WTC11 (cell line): ENCODE measurements at places on chromosomes 7 and 10. TPM values are rescaled to one million over a fixed set of nuclear protein-coding genes. Genes with fewer than 3 reads are reported as not detected.

HPS6 gene
- 18.7 to 20.6 TPM (median 20.6 TPM) in 3 replicates for total RNA-seq

DNA sequence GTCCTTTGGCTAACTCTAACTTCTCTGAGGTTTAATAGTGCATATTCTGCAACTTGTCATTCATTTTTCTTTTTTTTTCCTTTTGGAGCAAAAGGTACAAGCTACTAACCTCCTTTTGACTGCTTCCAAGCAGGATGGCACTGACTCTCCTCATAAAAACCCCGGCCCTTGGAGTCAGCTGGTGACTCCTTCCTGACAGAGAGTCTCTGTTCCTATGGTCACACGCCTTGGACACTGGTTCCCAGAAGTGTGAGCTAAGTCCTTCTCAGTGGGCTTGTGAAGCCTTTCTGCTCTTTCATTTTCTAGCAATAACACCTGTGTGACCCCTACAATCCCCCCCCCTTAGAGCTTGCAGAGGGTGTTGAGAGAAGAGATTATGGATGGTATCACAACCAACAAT lies 21.7 kb downstream of the DOCK4 start:
- DNase-seq, result no peak

- DNase-seq, result peak; percentile 41
These were observed 1.9 kb downstream of the TET1 start for GRCh38 chr10:68561865-68562649.

DNA sequence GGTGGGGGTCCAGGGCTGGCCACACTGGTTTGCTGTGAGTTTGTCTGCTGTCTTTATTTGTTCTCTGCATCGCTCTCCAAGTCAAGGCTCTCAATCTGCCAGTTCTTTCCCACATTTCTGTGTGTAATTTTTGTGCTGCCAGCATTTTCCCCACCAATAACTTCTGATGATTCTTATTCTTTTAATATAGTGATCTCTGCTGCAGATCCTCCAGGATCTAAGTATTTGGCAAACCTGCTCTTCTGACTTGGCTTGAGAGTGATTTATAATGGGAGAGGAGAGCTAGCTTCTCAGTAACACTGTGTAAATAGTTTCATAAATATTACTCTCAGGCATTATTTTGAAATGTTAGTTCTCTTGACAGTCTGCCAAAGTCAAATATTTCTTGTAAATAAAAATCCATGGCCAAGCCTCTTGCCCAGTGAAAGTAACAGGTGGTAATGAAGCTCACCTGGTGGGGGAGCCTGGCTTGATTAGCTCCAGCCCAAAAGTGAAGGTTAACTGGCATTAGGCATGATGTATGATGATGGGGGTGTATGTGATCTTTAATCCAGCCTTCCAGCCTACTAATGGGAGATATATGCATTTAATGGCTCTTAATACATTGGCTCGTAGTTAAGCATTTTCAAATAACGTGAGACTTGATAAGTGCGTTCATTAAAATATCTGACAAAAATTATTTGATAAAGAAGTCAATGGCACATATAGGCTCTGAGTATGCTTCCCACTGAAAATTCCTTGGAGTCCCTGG lies 1055.9 kb downstream of the KCNMA1 start:
- no peak for DNase-seq

GRCh38 chr10:34674176-34674575 lies 140.9 kb downstream of the PARD3 start:
- no peak for DNase-seq

- DNase-seq, result no peak
These were observed 81.5 kb downstream of the FRMPD2 start for GRCh38 chr10:48192881-48193450.

DNA sequence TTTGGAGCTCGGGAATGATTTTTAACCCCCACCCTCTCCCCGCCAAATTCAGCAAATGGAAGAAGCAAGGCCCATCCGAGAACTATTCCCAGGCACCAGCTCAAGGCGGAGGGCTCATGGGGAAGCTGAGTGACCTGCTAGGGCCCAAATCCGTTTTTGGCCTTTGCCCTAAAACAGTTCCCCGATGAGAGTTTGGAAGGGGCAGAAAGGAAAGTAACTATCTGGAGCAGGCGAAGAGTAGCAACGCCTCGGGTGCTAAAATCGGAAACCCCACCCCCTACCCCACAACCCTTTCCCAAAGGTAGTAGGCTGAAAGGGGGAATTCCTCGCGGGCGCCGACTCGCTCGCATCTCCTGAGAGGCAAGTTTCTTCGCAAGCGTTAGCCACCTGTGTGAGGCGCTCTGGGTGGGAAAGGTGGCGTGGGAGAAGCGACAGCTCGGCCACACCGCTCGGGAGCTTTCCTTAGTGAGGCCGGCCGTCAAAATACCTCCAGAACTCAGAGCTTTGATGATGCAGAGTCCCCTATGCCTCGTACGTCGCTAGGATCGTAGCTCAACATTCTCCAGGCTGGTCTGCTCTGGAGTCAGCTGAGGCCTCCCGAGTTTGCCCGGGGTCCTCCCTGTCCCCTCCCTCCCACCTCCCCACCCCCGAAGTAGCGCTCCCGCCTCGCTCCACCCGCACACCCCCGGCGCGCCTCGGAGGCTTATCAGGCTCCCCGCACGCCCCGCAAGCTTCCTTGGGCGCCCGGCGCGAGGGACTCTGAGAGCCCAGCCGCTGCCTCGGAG lies 642 bp upstream of the PRKG1 start:
- DNase-seq, result peak; percentile 49

- DNase-seq, result no peak
These were observed 157.2 kb upstream of the KAT6B start for GRCh38 chr10:74669210-74669609.

FAM241B gene
- total RNA-seq, result 24.4 to 28.9 TPM (median 26.9 TPM) in 3 replicates

OPN4 gene
- total RNA-seq, result not detected in 3 replicates

SFTPA1 gene
- total RNA-seq, result 3.8 to 7.6 TPM (median 4.4 TPM) in 3 replicates

DNA sequence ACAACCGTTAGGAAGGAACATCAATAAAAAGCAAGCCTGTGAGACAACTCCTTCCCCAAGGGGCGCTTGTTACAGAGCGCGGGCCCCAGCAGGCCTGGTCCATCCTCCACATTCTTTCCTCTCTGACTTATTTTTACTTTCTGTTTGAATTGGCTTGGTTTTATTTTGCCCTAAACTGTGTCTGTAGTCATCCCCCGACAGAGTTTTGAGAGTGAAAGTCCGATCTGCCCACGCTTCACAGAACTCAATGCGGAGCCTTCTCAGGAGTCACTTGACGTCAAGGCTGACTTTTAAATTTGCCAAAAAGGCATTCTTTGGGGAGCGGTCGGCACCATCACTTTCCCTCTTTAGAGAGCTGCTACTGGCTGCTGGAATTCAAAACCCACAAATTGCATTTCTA lies 150.1 kb upstream of the KLF6 start:
- no peak for DNase-seq

GATAD1 gene
- 34.4 to 37.6 TPM (median 36.4 TPM) in 3 replicates for total RNA-seq

GRCh38 chr7:108511939-108512338 lies 14.0 kb downstream of the PNPLA8 start:
- DNase-seq, result no peak

- DNase-seq, result no peak
These were observed 53.2 kb upstream of the TMEM273 start for GRCh38 chr10:49241385-49241784.

DNA sequence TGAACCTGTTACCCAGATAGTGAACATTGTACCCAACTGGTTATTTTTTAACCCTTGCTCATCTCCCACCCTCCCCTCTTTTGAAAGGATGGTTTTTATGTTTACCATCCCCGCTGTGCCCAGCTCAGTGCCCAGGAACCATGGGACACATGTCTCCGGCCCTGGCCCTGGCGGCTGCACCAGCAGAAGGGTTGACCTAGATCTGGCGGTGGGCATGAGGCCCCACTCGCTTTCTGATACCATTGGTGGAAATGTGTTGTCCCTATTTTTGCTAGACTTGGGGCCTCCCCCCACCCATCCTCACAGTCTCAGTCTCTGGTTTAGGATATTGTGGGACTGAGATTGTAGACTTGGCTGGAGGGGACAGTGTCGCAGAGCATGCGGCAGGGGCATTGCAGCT lies 11.9 kb downstream of the PFKFB3 start:
- no peak for DNase-seq

- no peak for DNase-seq
These were observed 406.6 kb downstream of the GLRX3 start for GRCh38 chr10:130542761-130543160.

NEBL gene
- 8.9 to 10.5 TPM (median 9.7 TPM) in 3 replicates for total RNA-seq

GRCh38 chr7:79090543-79090942 lies 362.9 kb downstream of the MAGI2 start:
- no peak for DNase-seq
